Brain (organoid and tissue), 16 donors: ENCODE measurements at places on chromosomes 16 and 17.
A peak's percentile ranks its signal among the peaks of the same experiment; 100 is the strongest.

GRCh38 chr17:37608351-37609169, 658 bp downstream of the SYNRG start:
- DNase-seq: peak; percentile 76

GRCh38 chr17:7685533-7686221, 1.6 kb downstream of the TP53 start:
- DNase-seq: peak; percentile 97

DNA sequence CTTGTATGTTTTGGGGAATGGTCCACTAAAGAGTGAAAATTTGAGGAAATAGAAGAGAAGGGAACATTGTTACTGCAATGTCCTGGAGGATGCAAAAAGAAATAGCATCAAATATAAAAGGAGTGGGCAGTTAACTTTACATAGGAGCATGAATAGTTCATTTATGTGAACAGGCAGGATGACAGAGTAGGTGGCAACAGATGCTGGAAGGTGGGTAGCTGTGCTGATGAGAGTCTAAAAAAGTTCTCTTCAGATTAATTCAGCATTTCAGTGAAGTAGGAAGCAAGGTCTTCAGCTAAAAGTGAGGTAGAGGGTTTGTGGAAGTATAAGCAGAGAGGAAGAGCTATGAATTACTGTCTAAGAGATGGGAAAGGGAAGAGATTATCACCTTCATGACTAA, 276.5 kb downstream of the KIF2B start:
- DNase-seq: no peak

- no peak for DNase-seq
These were observed 39.8 kb downstream of the NF1 start for GRCh38 chr17:31134576-31134975.

GRCh38 chr16:81908466-81909262, 102.6 kb downstream of the SDR42E1 start:
- no peak for DNase-seq

DNA sequence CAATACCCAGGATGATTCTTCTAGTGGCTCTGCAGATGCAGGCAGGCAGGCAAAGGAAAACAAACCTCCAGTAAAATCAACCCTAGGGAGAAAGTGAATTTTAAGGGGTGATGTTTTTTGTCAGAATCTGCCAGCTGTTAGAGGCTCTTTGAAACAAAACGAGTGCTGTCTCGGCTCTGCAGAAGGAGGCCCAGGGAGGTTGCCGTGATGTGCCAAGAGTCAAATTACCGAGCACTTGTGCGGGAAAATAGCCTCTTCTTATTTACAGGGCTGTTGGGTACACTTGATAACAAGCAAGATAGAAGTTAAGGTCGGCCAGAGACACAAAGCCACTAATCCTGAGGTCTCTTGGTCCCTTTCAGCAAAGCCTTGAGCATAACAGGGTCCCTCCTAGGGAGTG, 68.9 kb upstream of the EEF2KMT start:
- DNase-seq: peak; percentile 29

- DNase-seq: no peak
These were observed 13.6 kb upstream of the DNASE1 start for GRCh38 chr16:3640632-3641501.

DNA sequence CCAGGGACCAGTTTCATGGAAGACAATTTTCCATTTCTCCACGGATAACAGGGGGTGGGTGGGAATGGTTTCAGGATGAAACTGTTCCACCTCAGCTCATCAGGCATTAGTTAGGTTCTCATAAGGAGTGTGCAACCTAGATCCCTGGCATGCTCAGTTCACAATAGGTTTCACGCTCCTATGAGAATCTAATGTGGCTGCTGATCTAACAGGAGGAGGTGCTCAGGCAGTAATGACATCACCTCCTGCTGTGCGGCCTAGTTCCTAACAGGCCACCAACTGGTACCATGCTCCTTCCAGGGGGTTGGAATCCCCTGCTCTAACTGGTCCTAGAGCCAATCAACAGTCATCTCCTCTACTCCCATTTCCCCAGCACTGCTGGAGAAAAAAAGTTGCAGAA, 19.9 kb downstream of the TEX14 start:
- DNase-seq: no peak

DNA sequence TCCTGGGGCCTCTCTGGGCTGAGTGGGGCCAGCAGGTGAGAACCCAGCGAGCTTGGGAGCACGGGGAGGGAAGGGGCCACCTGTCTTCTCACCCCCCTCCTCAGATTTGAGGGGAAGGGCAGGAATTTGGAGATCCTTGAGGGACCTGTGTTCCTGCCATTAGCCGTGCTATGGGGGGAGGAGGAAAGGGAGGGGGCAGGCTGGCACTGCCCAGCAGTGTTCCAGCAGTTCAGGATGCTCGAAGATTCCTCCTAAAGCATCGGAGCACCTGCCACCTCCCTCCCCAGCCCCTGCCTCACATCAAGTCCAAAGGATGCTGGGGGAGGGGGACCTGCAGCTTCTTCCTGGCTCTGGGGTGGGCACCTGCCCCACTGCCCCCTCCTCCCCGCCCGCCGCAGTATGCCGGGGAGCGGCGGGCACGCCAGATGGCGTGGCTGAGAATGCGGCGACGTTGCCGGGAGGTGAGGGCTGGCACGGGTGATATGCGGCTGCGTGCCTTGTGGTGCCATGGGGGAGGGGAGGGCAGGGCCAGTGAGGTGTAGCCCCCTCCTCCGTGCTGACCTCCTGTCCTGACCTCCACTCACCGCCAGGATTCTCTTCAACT, 4.7 kb upstream of the NEUROD2 start:
- DNase-seq: peak; percentile 85

DNA sequence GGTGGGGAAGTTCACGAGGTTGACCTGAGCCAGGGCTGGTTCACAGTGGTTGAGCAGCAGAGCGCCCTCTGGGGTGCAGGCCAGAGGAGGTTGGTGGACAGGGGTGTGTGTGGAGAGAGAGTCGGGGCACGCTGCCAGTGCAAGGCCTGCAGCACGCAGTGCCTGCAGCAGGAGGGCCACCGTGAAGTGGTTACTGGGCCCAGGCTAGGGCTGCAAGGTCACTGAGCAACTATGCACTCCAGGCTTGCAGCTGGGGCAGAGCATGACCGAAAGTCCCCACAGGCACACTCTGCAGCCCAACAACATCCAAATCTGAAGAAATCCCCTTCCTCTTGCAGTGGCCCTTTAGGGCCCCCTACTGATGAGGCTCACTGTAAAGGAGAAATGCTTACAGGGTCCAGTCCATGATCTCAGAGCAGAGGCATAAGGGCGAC, 89.1 kb upstream of the NOL11 start:
- DNase-seq: no peak

DNA sequence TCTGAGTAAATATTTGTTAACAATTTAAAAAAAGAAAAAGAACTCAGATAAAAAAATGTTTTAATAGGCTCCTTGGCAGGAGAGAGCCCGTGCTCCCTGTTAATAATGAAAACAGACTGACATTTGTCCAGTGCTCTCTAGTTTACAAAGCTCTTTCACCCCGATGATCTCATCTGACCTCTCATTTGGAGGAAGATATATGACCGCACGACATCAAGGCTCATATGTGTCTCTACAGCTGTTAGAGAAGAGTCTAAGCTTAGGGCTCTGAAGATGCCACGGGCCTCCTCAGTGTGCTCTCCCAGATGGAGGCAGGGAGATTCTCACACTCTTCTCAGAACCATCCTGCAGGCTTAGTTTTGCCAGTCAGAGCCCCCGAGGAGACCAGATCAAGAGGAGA, 280.8 kb upstream of the IRX5 start:
- DNase-seq: no peak

- peak; percentile 20 for DNase-seq
These were observed 166.5 kb downstream of the STX8 start for GRCh38 chr17:9408868-9409829.

DNA sequence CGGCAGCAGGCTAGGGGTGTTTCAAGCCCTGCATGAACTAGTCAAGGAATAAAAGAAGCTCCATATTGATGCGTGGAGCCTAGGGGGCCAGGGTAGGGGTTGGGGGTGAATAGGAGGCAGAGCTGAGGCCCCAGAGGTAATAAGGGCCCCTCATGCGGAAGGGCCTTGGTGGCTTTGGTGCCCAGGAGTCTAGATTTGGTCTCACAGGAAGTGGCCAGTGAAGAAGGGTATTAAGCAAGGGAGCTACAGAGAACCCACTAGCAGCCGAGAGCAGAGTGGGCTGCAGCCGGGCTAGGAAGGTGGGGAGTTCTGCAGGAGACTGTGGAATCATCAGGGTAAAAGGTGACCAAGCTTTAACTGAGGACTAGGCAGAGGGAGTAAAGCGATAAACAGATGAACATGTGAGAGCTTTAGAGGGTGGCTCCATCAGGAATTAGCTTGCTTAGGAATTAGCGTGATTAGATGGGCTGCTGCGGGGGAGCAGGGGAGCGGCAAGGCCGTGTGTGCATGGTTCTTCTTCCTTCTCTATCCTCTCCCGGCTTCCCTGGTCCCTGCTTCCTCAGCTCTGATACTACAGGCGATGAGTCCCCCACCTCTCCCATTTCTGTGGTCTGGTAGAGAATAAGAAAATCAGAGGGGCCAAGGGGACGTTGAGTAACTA, 9.8 kb downstream of the GNGT2 start:
- DNase-seq: no peak

GRCh38 chr16:57127836-57128235, 35.5 kb downstream of the CPNE2 start:
- DNase-seq: no peak

DNA sequence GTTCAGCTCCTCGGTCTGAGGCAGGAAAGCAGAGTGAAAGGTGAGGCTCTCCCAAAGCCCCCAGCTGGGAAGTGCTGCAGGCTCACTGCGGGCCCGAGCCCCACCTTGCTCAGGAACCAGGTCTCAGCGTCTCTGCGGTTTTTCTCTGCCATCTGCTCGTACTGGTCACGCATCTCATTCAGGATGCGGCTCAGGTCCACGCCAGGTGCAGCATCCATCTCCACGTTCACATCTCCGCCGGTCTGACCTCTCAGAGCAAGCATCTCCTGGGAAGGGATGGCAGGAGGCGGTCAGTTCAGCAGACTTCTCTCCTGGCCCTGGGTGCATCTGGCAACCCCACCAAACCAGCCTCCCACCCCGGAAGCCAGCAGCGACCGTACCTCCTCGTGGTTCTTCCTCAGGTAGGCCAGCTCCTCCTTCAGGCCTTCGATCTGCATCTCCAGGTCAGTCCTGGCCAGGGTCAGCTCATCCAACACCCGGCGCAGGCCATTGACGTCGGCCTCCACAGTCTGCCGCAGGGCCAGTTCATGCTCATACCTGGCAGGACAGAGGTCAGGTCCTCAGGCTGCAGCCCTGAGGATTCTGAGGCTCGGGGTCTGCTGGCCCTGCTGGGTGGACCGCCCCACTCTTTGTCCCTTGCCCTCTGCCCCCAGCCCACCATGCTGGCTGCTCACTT, 1.5 kb downstream of the KRT16 start:
- no peak for DNase-seq

GRCh38 chr16:8867216-8867931, 1.4 kb downstream of the CARHSP1 start:
- DNase-seq: peak; percentile 59

- DNase-seq: no peak
These were observed 25.4 kb upstream of the B4GALNT2 start for GRCh38 chr17:49107211-49107557.

DNA sequence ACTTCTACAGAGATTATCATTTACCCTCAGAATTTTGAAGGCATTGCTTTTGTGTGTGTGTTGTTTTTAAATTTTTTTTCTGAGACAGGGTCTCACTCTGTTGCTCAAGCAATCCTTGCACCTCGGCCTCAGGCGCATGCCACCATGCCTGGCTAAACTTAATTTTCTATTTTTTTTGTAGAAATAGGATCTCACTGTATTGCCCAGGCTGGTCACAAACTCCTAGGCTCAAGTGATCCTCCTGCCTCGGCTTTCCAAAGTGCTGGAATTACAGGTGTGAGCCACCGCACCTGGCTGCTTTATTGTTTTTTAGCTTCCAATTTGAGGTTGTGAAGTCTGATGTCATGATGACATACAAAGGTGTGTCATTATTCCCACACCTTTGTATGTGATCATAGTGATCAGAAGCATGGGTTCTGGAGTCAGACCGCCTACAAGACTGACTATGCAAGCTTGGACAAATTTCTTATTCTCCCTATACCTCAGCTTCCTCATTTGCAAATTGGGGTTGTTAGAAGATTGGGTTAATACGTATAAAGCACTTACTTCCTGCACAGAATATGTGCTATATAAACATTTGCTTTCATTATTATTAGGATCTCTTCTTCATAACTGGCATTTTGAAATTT, 5.8 kb downstream of the SEPHS2 start:
- DNase-seq: no peak

GRCh38 chr17:57407287-57408070, 151.2 kb downstream of the MSI2 start:
- DNase-seq: peak; percentile 44

DNA sequence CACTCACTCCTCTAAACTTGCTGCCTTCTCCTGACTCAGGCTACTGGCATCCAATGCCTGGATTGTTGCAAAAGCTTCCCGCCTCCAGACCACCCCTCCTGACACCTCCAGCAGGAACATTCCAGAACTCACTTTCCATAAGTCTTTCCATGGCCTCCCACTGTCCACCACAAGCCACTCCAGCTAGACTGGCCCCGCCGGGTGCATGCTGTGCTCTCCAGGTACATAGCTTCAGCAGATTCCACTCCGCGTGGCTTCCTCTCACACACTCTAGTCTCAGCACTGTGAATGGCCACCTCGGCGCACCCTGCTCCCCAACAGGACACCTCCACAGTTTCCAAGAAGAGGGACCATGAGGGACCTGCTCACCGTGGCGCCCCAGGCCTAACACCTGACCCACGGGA, 25.9 kb upstream of the FAAP100 start:
- DNase-seq: no peak

- DNase-seq: peak; percentile 98
These were observed 4.2 kb upstream of the FBXL16 start for GRCh38 chr16:709566-710499.

DNA sequence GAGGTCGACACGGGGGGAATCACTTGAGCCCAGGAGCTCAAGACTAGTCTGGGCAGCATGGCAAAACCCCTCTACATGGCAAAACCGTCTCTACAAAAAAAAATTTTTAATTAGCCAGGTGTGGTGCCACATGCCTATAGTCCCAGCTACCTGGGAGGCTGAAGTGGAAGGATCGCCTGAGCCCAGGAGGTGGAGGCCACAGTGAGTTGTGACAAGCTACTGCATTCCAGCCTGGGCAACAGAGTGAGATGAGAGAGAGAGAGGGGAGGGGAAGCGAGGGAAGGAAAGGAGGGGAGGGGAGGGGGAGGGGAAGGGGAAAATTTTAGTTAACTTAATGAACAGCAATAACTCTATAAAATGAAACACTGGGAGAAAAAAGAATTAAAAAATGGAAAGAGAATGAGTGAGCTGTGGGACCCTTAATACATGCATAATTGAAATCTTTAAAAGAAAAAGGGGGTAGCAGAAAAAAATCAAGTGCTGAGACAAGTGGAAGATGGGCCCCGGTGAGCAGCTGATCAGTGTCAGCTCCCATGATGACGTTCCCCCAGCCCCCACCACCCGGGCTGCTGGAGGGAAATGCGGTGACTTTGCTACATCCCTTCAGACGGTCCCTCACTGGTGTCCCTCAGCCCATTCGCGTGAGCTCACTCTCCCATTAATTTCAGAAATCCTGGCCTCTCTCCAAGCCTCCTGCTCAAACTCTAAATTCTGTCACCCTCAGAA, 2.7 kb downstream of the ASGR2 start:
- no peak for DNase-seq
